Liver (tissue), 10 donors: ENCODE measurements at places on chromosomes 13 and 19.

GRCh38 chr19:51926426-51926783 lies 867 bp upstream of the ZNF613 start:
- DNase-seq: no peak

- DNase-seq: no peak
These were observed 19.2 kb downstream of the PNMA8A start for GRCh38 chr19:46452186-46452585.

GRCh38 chr19:10660346-10660745 lies 6.2 kb downstream of the ILF3 start:
- DNase-seq: no peak

- DNase-seq: no peak
These were observed 48.6 kb downstream of the CHST8 start for GRCh38 chr19:33670398-33670797.

GRCh38 chr13:111315347-111315995 lies 5.0 kb upstream of the TEX29 start:
- no peak for DNase-seq

- no peak for DNase-seq
These were observed 62.1 kb downstream of the ING1 start for GRCh38 chr13:110775576-110775975.

- no peak for DNase-seq
These were observed 4.4 kb downstream of the FTL start for GRCh38 chr19:48969276-48970138.

DNA sequence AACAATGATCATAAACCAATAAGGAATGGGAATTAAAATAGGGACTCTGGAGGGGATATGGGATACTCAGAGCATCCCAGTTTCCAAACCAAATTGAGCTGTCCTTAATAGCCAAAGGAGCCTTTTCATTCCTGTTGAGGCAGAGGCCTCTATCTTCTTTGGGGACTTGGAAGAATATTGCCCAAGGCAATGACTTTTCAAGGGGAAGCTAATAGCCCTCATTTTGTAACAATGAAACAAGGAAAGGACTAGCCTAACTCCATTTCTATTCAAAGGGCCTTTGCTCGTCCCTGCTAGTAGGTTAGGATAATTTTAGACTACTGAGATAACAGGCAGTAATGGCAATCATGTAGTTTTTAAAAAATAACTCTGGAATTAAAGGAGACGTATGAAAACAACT lies 789.8 kb upstream of the SLITRK5 start:
- DNase-seq: no peak

DNA sequence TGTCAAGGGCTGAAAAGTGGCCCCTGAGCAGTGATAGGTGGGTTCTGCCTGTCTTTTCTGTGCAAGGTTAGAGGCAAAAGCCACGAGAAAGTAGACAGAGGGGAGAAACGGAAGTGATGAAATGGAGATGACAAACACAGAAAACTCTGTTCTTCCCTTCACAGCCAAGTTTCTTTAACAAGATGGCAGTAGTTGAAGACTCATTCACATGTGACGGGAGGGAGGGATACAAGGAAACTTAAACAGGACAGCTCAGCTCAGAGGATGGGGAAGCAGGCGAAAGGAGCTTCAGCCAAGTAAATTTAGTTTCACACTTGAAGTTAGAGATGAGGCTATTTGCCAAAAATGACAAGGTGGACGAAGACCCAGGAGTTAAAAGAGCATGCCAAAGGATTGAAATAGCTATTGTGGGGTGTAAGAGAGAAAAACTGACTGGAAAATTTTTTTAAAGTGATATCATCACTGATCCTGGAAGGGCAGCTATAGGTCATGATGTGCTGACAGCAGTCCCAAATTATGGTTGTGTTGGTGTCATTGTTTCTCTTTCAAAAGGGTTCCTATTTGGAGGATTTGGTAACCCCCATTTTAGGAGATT lies 347.9 kb downstream of the EFNB2 start:
- DNase-seq: no peak

- DNase-seq: no peak
These were observed 2048.3 kb upstream of the PCDH20 start for GRCh38 chr13:63463782-63464610.
